MG63 (cell line): ENCODE measurements at places on chromosomes 4 and X. TPM values are rescaled to one million over a fixed set of nuclear protein-coding genes. Genes with fewer than 3 reads are reported as not detected.

DNA sequence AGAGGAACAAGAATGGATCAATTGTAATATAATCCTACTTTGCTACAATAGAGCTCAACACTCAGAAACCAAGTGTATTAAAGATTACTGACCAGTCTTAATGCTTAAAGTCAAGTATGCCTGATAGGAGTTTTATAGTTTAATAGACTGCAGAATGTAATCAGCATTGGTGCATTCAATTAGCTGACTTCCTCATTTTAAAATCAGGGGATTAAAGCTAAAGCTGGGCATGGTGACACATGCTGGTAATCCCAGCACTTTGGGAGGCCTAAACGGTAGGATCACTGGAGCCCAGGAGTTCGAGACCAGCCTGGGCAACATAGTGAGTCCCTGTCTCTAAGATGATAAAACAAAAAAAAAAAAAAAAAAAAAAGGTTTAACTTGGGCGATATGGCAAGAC, 10.8 kb downstream of the HNRNPDL start:
- no peak for DNase-seq

- DNase-seq = no peak
Measured at GRCh38 chr4:82360298-82361177, 13.3 kb downstream of the HNRNPD start.

DNA sequence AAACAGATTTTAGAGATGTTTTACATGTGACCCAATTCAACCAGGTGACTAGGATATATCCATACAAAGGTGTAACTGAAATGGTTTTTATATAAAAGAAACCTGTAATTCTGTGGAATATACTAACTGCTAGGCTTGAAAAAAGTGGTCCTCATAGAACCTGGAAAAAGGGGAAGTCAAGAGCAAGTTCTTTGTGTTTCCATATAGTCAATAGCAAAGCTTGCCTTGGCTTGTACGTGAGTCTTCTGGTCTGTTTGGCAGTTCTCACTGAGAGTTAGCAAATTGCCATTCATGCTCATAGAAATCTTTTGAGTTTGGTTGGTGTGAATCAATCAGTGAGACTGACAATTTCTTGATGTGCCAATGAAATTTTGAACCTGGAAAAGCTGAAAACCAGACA, 79.4 kb upstream of the SMIM10 start:
- no peak for DNase-seq

- DNase-seq = peak; percentile 87
Measured at GRCh38 chrX:119155416-119156035, 27.9 kb upstream of the KIAA1210 start.

DNA sequence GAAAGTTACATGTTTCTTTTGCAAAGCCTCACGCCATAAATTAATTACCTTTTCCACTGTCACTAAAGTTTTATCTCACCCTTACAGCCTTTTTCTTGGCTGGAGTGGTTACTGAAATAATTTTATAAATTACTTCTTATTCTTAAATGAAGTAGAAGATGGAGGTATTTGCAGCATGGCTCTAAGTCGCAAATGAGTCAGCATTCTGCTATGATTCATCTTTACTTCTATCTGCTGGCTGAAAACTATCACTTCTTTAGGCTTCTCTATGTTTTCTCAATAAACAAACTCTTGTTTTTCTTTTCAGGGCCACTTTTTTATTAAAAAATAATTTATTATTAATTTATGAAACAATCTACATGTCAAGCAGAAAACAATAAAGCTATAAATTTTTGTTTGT, 210.2 kb upstream of the GYPA start:
- no peak for DNase-seq

DNA sequence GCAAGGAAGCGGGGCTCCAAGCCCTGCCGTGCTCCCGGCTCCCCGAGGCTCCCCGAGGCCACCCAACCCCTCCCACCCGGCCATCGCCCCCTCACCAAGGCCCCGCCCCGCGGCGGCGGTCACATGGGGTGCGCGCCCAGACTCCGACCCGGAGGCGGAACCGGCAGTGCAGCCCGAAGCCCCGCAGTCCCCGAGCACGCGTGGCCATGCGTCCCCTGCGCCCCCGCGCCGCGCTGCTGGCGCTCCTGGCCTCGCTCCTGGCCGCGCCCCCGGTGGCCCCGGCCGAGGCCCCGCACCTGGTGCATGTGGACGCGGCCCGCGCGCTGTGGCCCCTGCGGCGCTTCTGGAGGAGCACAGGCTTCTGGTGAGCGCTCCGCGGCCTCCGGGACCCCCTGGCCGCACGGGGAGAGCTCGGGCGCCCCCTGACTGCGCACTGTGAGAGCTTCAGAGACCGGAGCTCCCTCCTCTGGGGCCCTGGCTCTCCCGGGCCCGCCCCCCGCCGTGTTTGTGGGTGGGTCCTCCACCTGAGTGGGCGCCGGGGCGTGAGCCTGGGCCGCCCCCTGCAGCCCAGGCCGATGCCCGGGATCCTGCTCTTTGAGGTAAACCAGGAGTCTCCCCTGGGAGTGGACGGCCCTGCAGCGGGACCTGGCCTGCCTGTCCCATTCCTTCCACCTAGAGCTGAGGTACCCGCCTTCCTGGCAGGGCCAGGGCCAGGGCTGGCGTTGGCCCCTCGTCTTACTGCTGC, at the start of gene IDUA:
Gene IDUA (plus strand): TSS at position 166 of the 745 bp plus-strand sequence. CDS start 41 bp downstream, at position 207.
- peak; percentile 77 for DNase-seq

DNA sequence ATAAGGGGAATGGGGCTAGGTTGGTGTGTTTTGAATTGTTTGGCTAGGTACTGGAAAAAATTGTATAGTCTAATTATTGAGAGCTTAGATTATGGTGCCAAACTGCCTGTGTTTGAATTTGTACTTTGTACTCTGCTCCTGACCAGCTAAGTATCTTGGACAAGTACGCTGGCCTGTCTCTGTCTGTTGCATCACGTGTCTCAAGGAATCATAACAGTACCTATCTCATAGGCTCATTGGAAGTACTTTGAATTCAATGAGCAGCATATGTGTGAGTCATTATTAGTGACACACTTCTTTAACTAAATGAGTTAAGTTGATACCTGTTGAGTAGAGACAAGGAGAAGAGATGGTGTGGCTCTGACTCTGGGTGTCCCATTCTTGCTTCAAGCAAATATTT, 69.5 kb upstream of the MND1 start:
- no peak for DNase-seq

- no peak for DNase-seq
Measured at GRCh38 chrX:129638917-129639316, 15.8 kb downstream of the APLN start.

DNA sequence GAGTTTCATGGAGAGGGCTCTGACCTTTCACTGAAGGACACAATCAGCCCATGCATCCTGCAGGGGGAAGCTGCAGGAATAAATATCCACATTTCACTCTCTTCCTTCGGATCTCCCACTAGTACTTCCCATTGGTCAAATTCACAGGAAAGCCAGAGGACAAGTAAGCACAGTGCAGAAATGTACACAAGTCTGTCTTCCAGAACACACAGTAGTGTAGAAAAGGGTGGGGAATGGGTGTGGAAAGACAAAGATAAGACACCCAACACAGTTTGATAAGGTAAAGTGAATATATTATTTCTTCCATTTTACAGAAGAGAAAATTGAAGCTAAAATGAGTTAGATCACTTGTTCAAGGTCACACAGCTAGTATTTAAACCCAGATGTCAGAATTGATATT, 81.1 kb upstream of the PCDH19 start:
- no peak for DNase-seq

- no peak for DNase-seq
Measured at GRCh38 chr4:109675181-109675580, 28.1 kb downstream of the CASP6 start.

GRCh38 chr4:74260036-74260435, 48.2 kb upstream of the EPGN start:
- DNase-seq = no peak

DNA sequence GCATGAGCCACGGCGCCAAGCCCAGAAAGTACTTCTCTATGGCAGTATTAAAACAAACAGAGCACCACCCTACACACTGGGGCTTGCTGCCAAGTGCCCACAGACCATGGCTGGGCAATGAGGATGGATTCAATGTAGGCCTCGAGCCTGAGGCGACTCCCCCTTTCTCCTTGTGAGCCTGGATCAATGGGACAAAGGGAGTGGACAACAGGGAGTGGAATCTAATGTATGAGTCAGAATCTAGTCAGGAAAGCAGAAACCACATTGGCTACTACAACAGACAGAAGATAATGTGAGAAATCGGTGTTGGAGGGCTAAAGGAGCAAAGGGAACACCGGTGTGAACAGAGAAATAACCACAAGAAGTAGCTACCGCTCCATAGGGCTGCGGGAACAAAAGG, 37.7 kb upstream of the OCIAD2 start:
- peak; percentile 78 for DNase-seq

- DNase-seq = no peak
Measured at GRCh38 chrX:20224814-20225487, 41.8 kb downstream of the RPS6KA3 start.

- peak; percentile 9 for DNase-seq
Measured at GRCh38 chr4:78057135-78057599, at the start of gene FRAS1. Gene FRAS1 (plus strand): TSS chr4:78057323. CDS start chr4:78058010, 687 bp downstream.

DNA sequence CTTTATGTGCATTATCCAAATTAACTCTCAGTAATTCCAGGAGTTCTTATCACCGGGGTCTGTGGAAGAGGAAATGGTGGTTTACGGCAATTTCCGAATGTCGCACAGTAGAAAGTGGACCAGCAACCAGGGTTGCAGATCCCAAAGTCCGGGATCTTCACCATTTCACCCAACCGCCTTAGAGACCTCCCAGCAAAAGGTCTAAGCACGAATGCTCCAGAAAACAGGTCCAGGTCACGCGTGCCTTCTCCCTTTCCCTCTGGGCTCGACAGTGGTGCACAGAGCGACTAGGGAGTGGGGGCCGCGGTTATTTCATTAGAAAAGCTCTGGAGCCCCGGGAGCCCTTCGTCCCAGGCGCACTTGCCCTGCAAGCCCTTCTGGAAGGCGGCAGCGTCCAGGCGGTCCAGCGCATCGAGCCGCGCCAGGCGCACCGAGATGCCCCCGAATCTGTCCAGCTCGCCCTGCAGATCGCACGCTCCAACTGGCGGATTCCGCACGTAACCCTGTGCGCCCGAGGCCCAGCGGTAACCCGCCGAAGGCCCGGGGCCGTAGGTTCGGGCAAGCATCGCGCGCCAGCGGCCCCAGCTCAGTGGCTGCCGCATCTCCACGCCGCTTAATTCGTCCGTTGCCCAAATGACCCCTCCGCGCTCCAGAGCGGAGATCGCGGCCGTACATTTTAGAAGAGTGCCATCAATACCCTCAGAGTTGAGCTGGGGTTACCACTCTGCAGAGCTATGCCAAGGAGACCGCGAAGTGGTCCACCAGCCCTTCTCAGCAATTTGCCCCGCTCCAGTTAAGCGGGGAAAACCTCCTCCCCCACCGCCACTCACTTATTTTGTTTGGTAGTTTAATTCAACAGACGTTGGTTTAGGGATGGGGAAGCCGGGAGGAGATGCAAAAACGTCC, at the start of gene NUDT6:
Gene NUDT6 (minus strand): TSS at position 627 of the 906 bp plus-strand sequence. CDS start 25 bp downstream, at position 602.
- peak; percentile 78 for DNase-seq

DNA sequence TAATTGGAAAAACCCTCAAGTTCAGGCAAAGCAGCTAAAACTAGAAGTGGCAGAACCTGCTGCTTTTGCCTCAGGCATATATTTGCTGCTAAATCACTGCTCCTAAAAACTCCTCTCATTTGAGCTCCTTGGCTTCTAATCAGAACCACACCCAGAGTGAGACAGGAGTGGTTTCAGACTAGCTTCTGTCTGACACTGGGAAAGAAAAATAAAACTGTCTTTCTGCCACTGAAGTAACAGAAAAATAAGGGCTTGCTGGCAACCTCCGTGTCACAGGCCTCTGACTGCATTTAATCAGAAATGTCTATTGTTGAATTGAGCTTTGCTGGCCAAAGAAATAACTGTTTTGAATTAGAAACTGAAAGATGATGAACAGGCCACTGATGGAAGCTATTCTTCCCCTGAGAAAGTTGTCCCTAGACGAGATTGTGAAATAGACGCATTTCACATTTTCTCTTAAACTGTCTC, 52.1 kb upstream of the RAP2C start:
- DNase-seq = no peak

DNA sequence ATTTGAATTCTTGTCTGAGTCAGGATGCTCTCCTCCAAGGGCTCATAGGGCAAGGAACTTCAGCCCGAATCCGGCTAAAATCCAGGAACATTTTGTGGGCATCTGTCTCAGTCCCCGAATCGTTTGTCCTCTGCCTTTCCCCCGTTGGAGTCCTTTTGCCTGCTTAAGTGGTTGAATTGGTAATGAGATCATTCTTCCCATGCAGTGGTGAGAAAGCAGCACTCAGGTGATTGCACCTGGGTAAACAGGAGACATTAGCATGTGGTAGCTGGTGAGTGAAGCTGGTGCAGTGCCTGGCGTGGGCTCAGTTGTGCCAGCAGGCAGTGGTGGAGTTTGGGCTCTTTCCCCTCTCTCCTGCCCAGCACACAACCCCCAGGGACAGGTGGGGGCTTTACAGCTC, 61.9 kb upstream of the MTM1 start:
- no peak for DNase-seq

- DNase-seq = no peak
Measured at GRCh38 chr4:11698033-11698432, 269.3 kb upstream of the HS3ST1 start.

DNA sequence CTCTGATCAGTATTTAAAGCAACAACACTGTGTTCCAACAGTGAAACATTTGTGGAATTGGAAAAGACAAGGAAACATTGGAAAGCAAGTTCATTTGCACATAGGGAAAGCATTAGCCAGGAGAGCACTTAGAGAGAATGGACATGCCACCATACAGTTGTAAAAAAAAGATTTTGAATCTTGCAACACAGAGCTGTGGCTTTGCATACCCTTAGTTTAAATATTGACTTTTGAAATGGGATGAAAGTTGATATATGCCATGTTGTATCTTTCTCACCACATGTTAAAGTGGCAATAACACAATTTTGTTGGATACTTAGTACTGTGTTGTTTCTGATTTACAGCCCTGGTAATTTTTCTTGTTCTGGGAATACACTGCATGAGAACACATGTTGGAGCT, 208.1 kb downstream of the BMPR1B start:
- no peak for DNase-seq

- DNase-seq = no peak
Measured at GRCh38 chr4:75637176-75637575, 6.8 kb upstream of the CDKL2 start.

ARHGEF9 gene
- total RNA-seq = 9.8 and 13.4 TPM in 2 replicates

GAGE12H gene
- not detected in 2 replicates for total RNA-seq

SLC38A5 gene
- 0.79 and 2.0 TPM in 2 replicates for total RNA-seq

UGT8 gene
- total RNA-seq = not detected in 2 replicates

MAGEA8 gene
- total RNA-seq = not detected in 2 replicates

DCTD gene
- 119 and 137 TPM in 2 replicates for total RNA-seq

DMD gene
- total RNA-seq = 11.5 and 14.4 TPM in 2 replicates
